NCI-H1048 (cell line): ENCODE measurements at places on chromosomes 1 and 21.

GRCh38 chr1:23424293-23425192, at the start of gene TCEA3:
TCEA3 (minus strand) TSS chr1:23424748; CDS start chr1:23424633, 115 bp downstream.
- no peak for DNase-seq

- DNase-seq, result no peak
These were observed 13.7 kb upstream of the VPS45 start for GRCh38 chr1:150053926-150054325.

GRCh38 chr1:27906759-27907158, 28.0 kb upstream of the SMPDL3B start:
- DNase-seq, result no peak

- no peak for DNase-seq
These were observed 7.7 kb downstream of the TTLL10 start for GRCh38 chr1:1181129-1181937.

DNA sequence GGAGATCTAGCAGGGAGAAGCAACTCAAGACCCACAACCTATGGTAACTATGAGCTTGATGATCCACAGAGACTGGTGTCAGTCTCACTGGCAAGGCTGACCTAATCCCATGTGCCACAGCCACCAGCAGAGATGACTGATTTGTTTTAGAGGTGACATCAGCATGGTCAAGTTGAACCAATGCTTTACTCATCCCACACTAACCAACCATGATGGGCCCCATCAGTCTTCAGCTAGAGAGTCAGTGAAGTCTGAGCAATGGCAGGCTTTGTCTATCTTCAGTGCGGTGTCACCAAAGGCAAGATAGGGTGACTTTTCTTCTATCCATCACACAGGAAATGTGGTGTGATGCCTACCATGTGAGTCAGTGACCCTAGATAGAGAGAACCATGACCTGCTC, 1470.7 kb downstream of the NCAM2 start:
- DNase-seq, result no peak

GRCh38 chr1:18485227-18485626, 4.5 kb downstream of the KLHDC7A start:
- DNase-seq, result no peak
